ENCODE measurements at places on chromosomes 5 and 9.

DNA sequence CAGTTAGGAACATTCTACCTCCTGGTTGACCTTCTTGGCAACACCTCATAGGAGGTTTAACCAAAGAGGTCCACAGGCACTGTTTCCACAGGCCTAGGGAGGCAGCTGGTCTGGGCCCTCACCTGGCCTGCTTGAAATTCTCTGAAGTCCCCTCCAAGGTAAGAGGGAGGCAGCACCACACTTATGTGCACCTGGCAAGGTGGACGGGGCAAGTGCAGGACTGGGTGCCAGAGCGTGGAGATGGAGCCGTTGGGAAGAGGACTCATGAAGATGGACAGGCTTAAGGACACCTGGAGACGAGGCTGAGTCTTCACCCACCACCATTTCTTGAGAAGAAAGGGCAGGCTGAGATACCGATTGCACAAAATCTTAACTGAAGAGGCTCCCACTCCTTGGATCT, 6.6 kb upstream of the BARHL1 start:
- DNase-seq, result no peak

GRCh38 chr5:74404574-74405508, 235.7 kb downstream of the ENC1 start:
- no peak for DNase-seq

GRCh38 chr5:171315386-171315891, 6.4 kb downstream of the TLX3 start:
- no peak for DNase-seq

DNA sequence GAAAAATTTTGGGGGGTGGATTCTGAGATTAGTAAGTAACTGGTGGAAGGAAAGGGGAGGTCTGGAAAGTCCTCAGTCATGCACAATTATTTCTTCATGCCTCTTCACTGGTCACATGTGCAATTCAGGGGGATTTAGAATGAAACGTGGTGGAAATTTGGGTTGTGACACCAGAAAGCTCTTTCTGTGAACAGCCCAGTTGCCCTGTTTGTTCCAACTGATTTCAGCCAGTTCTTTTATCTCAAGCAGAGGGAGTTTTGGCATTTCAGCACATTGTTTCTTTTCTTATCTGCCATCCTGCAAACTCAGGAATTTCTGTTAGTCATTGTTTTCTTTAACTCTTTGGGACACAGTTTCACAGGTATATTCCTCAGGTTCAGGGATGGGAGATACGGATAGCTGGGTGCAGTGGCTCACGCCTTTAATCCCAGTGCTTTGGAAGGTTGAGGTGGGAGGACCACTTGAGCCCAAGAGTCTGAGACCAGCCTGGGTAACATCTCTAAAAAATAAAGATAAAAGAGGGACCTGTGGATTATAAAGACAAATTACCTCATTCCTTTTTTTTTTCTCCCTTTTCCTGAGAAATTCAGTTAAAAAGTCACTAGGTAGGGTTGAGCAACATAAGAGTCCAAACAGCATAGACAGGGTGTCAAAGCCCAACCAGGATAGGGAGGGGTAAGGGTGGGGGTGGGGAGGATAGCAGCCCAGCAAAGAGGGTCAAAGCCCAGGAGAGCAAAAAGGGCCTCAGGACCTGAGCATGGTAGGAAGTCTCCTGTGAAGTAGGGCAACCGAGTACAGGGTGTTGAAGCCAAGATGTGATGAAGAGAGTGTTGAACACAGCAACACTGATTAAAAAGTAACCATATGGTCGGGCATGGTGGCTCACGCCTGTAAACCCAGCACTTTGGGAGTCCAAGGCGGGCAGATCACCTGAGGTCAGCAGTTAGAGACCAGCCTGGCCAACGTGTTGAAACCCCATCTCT, 5.4 kb upstream of the B4GALT1 start:
- DNase-seq, result no peak

GRCh38 chr5:41877408-41877807, 7.2 kb upstream of the OXCT1 start:
- no peak for DNase-seq

DNA sequence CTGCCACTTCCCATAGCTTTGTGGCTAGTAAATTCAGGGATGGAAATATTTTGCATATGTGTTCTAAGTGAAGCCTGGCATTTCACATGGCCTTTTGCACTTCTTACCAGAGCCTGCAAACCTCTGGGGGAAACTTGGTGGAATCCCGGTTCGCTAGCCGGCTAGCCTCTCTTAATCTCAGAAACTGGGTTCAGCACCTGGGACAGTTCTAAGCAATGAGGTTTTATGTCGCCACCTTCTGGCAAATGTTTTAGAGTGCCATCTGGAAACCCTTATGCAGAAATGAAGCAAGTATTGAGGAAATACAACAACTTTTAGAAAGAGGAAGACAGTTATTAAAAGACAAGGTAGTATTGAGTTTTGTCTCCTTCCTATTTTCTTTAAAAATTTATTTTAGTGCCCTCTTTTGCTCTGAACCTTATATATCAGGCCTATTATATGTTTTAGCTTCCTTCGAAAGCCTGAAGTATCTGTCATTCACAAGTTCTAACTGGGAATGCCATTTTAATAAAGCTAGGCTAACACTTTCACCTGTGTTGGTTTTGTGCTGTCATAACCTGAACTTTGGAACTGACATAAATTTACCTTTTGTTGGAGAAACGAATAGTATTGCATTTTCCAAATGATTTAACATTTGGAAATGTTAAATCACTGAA, 963 bp upstream of the HTR1A start:
- no peak for DNase-seq

- DNase-seq, result no peak
Observed at GRCh38 chr5:69231851-69232250, 2.8 kb upstream of the CDK7 start.

DNA sequence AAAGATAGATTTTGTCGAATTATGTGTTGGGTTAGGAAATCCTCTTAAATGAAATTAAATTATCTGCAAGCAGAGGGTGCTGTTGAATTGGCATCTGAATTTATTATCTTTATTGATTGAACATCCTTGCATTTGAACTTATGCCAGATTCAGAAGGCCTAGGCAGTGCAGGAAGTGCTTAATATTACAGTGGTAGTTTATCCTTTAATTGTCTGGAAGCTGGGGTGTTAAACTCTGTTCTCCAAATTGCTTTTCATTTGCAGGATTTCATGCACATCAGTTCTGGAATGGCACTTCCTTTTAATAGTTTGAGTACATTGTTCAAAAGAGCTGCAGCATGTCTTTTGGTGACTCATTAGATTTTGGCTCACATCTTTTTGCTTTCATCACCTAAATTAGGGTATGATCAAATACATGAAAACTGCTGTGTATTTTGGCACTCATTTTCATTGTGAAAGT, 186.3 kb downstream of the KDM4C start:
- DNase-seq, result no peak

- no peak for DNase-seq
Observed at GRCh38 chr5:95280401-95281095, 4.3 kb downstream of the MCTP1 start.

GRCh38 chr5:16857635-16858034, 78.5 kb downstream of the MYO10 start:
- no peak for DNase-seq

- peak; percentile 64 for DNase-seq
Observed at GRCh38 chr5:7815892-7816534, 34.9 kb downstream of the CFAP90 start.

- DNase-seq, result no peak
Observed at GRCh38 chr5:136374003-136374402, 8.7 kb upstream of the TRPC7 start.

- no peak for DNase-seq
Observed at GRCh38 chr9:7006417-7006816, 248.6 kb downstream of the KDM4C start.

- DNase-seq, result peak; percentile 50
Observed at GRCh38 chr9:37994639-37995347, 74.2 kb downstream of the SHB start.

GRCh38 chr5:139458580-139459407, 3.7 kb downstream of the ECSCR start:
- DNase-seq, result peak; percentile 78

- no peak for DNase-seq
Observed at GRCh38 chr9:36870960-36871359, 163.1 kb downstream of the PAX5 start.

DNA sequence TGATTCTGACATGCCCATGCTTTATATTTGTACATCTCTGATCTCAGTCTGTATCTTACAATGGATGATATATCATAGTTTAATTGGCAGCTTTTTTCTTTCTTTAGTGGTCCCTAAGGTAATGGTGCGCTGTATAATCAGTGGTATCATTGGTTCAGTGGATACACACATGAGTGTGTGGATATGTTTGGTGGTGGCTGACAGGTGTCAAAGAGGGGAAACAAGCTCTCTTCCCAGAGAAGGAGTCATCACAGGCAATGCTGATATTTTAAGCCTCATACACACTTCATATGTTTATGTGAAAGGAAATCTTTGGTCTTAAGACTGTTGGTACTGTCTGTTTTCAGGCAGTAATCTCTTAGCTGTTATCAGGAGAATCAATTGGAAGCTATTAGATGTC, 52.1 kb upstream of the KIAA1958 start:
- DNase-seq, result no peak

DNA sequence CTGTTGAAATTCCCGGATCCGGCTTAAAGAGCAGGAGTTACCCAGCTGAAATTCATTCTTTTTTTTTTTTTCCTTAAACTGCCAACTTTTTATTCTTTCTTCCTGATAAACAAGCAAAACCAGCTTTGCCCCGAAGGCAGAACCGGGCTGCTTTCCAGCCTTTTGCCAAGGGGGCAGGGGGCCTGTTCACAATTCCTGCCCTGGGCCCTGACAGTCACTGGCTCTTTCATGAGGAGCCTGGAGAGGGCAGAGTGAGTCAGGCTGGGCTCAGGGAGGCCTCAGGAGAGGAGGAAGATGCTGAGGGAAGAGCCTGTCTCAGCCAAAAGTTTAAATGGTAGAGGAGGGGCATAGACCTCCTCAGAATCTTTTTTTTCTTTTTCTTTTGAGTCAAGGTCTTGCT, 4.8 kb downstream of the GLIPR2 start:
- DNase-seq, result no peak

- DNase-seq, result no peak
Observed at GRCh38 chr5:59268756-59269415, 624.6 kb downstream of the PDE4D start.

- DNase-seq, result no peak
Observed at GRCh38 chr5:56974241-56974640, 22.3 kb upstream of the MIER3 start.

DNA sequence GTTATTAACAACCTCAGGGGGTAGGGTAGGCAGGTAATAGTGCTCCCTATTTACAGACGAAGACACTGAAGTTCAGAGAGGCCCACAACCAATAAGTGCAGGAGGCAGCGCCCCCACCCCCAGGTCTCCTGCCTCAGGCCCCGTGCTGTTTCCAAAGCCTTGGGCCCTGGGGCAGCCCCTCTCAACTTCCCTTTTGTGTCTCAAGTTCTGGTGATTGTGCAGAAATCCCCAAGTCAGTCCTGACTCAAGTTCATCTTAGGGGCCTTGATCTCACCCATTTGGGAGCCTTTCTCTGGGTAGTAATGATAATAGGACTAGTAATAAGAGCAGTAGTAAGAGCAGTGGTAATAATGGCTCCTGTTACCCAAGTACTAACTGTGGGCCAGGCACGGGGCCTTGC, 35.5 kb upstream of the ASS1 start:
- no peak for DNase-seq

- no peak for DNase-seq
Observed at GRCh38 chr9:75636427-75637045, 253.9 kb upstream of the PCSK5 start.

- no peak for DNase-seq
Observed at GRCh38 chr9:105539452-105539851, 18.5 kb upstream of the FKTN start.

DNA sequence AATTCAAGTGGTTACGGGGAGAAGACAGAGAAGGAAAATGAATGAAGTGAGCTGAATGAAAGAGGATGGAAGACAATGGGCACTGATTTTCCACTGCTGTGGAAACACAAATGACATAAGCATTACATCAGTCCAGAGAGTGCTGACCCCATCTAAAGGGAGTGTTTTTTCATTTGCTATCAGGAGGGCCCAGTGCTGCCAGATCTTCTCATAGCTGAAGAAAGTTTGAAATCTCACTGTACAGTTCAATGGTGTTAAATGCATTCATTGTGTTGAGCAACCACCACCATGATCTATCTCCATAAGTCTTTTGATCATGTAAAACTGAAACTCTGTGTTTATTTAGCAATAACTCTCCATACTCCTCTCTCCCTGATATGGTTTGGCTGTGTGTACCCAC, 41.5 kb upstream of the STARD4 start:
- no peak for DNase-seq

GRCh38 chr9:17611917-17612316, 33.1 kb downstream of the SH3GL2 start:
- no peak for DNase-seq

GRCh38 chr9:95880021-95880690, 4.7 kb downstream of the ERCC6L2 start:
- DNase-seq, result no peak

- DNase-seq, result peak; percentile 60
Observed at GRCh38 chr9:125632321-125633115, 74.5 kb downstream of the MAPKAP1 start.

- DNase-seq, result no peak
Observed at GRCh38 chr5:18281947-18282581, 647.8 kb downstream of the TAF11L14 start.

GRCh38 chr5:136094913-136095641, 37.6 kb upstream of the SMAD5 start:
- DNase-seq, result no peak
